Brain pericyte (primary cell): ENCODE measurements at places on chromosomes 12 and 14.

- no peak for DNase-seq
Measured at GRCh38 chr14:61360796-61361525, 39.6 kb downstream of the PRKCH start.

DNA sequence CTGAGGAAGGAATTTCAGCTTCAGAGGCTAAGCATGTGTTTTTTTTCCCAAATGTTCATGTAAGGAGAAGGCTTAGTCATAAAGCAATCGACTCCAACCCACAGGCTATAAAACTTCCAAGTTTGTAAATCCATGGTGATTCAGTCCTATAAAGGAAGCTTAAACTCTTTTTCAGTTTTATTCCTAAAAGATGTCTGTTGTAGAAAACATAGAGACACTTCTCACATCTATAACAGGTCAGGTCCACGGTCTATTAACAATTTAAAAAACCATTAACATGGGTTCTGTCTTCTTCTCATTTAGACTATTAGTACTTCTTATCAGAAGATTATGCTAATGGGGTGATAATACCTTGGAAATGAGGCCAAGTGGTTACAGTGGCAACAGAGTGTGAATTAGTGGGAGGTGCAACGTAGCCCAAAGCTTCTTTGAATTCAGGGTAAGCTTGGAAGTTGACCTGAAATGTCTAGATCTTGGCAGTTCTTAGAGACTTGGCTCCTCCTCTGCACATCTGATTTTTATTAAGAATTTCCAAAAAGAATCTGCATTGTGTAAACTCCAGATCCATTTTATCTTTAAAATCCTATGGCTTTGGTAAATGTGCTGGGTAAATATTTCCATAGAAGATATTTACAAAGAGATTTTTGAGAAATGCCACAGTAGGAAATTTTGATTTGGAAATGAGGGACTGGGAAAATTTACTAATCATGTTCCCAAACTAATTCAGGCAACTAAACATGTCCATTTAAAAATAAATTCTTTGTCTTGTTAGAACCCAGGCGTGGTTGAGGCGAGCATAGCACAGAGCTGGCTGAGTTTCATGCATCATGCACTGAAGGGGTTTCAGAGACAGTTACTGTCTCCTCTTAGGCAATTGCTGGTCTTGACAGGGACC lies 86.4 kb downstream of the EML1 start:
- no peak for DNase-seq

DNA sequence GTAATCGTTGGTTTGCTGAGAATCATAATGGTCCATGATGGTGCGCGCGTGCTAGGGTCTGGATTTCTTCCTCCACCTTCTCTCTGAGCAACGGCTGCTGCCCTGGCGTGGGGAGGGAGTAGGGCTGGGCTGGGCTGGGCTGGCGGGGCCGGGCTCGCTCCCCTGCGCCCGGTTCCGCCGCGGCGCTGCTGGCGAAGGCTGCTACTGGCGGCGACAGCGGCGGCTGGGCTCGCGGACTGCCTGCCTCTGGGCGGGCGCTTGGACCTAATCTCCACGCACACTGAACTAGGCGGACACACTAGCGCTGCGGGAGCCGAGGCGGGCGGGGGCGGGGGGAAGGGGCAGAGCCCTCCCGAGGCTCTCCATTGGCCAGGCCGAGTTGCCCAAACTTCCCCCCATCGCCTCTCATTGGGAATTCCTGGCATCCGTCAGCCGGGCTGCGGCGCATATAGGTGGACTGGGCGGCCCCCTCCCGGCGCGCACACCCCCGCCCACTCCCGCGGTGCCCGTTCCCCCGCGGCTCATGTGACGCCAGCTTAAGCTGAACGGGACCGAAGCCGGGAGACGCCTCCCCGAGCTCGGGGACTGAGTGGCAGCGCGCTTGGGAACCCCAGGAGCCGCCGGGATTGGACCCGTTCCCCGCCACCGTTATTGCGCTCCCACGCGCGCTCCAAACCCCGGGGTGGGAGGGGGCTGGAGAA lies at the start of gene ACTN1:
ACTN1 (minus strand) TSS at position 282 of the 701 bp plus-strand sequence; CDS start at position 36, 246 bp downstream.
- peak; percentile 83 for DNase-seq

DNA sequence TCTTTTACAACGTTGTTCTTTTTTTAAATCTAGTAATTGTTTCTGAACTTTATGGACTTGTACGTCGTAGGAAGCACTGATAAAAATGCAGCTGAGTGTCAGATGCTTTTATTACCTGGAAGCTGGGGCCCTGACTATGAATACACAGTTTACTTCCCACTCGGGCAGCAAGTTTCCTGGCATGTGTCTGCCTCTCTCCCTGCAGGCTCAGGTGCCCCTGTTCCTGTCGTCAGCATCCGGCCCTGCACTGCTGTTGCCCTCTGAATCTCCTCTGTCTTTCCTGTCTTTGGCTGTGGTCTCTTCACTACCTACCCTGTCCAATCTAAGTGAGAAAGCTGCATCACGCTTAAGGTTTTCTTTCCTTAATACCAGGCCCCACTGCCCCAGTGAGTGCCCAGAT lies 75.8 kb downstream of the PELI2 start:
- DNase-seq = no peak

GRCh38 chr12:76346798-76347420 lies 1.3 kb downstream of the BBS10 start:
- no peak for DNase-seq

DNA sequence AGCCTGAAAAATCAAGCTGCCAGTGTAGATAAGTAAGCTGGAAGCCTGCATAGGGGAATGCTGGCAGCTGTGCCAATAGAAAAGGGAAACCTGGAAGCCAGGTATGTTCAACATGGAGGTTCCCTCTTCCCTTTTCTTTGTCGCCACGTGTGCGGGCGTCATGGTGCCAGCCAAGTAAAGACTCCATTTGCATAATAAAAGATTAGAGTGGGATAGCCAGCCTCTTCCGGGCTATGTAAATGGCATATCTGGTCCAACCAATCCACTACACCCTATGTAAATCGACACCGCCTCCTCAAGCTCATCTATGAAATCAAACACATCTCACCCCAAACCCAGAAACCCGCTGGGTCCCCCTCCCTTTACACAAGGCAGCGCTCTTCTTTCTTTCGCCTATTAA lies 5.6 kb upstream of the ADGRD1 start:
- DNase-seq = no peak

GRCh38 chr12:75982169-75982564 lies 49.4 kb downstream of the PHLDA1 start:
- peak; percentile 77 for DNase-seq
